ENCODE measurements at places on chromosomes 1 and 21.
A peak's percentile ranks its signal among the peaks of the same experiment; 100 is the strongest.

GRCh38 chr1:9787702-9788101, 36.1 kb downstream of the CLSTN1 start:
- DNase-seq = peak; percentile 91

GRCh38 chr1:207740207-207740606, 11.6 kb upstream of the CD46 start:
- DNase-seq = no peak

DNA sequence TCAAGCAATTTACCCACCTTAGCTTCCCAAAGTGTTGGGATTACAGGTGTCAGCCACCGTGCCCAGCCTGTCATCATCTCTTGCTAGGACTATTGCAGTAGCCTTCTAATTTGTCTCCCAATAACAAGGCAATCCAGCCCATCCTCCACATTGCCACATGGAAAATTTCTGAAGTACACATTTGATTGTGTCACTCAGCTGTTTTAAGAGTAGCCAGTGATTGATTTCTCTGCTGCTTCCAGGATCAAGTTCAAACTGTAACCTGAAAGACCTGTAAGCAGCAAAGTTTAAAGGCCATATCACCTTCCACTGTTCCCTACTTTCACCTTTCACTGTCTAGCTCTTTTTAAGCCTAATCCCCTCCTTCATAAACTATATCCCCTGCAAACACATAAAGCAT, 7.8 kb upstream of the ELK4 start:
- DNase-seq = no peak

DNA sequence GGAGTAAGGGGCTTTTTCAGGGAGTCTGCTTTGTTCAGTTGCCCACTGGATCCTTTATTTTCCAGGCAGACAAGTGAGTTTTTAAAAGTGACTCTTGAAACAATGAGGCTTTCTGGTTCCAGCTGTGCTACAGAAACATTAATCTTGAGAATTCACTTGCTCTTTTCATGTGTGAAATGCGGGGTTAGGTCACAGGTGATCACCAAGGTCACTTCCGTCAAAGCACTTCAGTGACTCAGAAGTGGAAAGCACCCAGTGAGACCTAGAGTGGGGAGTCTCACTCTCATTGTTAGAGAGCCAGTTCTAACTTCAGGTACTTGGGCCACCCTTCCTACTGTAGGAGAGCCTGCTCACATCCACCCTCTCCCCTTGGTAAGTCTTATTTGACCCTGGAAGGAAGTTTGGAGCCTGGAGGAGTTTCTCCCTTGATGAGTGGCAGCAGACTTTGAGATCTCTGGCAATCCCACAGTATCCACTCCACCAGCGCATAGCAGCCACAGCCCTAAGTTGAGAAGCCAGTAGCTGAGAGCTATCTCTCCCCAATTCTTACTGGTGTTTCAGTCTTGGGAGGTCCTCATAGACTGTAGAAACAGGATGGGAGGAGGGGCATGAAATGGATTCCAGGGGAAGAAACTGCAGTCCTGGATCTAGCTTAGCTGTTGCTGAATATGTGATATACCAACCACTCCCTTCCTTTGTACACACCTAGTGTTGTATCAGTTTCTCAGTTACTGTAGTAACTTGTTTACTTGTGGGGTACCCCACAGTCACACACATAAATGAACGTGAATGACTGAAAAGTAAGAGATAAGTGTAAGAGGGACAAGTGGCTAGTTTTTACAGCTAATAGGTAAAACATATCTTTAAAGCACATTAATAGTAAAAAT, 3.1 kb downstream of the TACSTD2 start:
- DNase-seq = no peak

DNA sequence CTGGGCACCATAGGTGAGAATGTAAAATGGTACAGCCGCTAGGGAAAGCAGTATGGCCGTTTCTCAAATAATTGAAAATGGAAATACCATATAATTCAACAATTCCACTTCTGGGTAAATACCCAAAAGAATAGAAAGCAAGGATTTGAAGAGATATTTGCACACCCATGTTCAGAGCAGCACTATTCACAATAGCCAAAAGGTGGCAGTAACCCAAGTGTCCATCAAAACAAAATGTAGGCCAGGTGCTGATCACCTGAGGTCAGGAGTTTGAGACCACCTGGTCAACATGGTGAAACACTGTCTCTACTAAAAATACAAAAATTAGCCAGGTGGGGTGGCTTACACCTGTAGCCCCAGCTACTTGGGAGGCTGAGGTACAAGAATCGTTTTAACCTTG, 62.1 kb downstream of the OLIG1 start:
- DNase-seq = peak; percentile 16

Data from OCI-LY7 (cell line).